ENCODE measurements at places on chromosomes 1 and 21.

- no peak for DNase-seq
Observed at GRCh38 chr21:15804247-15805005, 74.6 kb downstream of the USP25 start.

DNA sequence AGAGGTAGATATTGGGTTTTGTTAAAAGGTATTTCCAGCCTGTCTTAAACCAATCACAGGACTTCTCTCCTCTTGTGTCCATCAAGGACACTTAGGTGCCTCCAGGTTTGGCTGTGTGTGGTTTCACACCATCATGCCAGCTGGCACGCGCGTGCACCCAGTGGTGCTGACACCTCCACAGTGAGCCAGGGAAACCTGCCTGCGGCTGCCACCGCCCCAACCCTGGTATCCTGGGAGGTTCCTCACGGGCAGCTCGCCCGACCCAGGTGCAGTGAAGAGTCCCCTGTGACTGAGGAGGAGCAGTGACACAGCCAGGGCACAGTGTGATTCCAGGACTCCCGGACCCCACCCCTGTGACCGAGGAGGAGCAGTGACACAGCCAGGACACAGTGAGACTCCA is 13.2 kb upstream of the COL6A2 start:
- no peak for DNase-seq

GRCh38 chr1:68442822-68443556 is 6.8 kb downstream of the RPE65 start:
- DNase-seq, result peak; percentile 87

- peak; percentile 34 for DNase-seq
Observed at GRCh38 chr1:35544976-35545375, 12.2 kb downstream of the KIAA0319L start.

DNA sequence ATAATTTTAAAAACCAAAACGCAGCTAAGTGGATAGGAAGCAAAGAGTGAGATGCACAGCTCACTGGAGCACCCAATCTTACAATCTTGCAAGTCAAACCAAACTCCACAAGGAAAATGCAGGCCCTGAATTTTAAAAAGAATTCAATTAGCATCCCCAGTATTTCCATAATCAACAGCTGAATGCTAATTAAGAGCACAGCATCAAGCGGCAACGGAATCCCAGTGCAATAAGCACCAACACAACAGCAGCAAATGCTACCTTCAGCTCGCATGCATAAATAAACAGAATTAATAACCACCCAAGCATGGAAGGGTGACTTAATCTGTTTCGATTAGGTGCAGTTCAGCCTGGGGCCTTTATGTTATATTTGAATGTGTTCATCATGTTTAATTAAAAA is 142.9 kb downstream of the SLC45A1 start:
- DNase-seq, result no peak

- no peak for DNase-seq
Observed at GRCh38 chr1:111792249-111792648, 36.5 kb downstream of the DDX20 start.

DNA sequence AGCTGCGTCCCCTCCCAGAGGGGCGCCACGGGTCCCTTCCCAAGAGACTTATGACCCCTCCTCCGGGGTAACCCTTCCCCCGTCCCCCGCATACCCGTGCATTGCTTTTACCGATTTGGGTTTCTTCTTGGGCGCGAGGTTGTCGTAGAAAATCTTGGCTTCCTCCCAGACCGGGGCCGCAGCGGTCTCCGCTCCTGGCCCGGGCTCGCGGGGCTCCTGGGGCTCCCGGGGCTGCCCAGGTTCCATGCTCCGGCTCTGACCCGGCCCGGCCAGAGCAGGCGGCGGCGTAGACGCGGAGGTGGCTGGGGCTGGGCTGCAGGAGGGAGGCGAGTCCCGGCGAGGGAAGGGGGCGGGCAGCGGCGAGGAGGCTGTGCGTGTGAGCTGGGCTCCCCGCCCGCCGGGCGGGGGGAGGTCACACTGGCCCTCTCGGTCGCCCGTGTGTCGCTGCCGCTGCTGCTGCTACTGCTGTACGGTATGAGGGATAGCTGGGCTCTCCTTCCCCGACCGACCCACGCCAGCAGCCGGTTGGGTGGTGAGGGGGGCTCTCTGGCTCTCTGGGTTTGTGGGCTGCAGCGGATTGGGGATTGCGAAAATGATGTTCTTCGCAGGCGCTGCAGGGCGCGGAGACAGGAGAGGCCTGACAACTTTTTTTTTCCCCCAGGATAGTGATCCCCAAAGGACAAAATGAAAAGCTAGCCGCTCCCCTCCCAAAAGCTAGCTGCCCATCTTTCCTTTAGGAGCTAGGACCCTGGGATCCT is at the start of gene NT5C1A:
TSS of gene NT5C1A (minus strand) at position 315 of the 758 bp plus-strand sequence. CDS start at position 246, 69 bp downstream.
- peak; percentile 46 for DNase-seq

DNA sequence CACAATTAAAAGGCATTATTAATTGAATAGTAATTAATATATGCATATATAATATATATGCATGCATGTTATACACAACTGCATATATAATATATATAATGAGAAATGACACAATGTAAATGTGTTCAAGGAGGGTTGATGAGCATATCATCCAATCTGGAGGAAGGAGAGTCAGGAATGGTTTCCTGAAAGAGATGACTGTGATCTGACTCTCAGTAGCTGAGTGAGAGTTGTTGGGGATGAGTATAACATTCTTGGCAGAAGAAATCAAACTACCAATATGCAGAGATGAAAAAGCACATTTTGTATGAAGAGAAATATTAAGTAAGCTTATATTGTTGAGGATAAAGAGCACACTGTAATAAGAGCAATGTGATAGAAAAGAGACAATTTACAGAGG is 37.3 kb downstream of the F13B start:
- peak; percentile 74 for DNase-seq

DNA sequence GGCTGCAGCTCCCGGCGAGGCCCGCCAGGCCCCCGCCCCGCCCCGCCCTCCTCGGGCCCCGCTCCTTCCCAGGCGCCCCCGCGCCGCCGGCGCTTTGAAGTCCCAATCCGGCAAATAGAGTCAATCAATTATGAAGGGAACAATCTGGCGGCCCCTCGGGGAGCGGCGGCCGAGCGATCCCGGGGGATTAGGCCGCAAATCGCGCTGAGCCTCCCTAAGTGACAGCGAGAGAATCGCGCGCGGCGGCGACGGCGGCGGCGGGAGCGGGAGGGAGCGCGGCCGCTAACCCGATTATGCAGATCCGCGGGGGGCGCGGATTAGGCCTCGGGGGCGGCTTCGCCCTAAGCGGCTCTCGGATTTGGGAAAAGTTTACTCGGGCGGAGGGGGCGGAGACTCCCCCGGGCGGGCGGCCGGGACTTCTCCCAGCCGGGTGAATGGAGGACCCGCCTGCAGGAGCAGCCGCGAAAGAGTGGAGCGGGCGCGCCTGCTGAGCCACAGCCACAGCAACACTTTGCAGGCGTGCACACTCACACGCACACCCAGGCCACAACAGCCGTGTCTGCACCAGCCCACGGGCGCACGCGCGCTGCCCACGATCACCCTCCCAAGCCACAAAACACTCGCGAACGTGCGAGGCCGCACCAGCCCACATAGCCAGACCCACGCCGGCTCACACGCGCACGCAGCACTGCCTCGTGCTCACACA is 23.0 kb upstream of the DMBX1 start:
- peak; percentile 58 for DNase-seq

- DNase-seq, result no peak
Observed at GRCh38 chr1:181178241-181178879, 89.9 kb downstream of the IER5 start.

DNA sequence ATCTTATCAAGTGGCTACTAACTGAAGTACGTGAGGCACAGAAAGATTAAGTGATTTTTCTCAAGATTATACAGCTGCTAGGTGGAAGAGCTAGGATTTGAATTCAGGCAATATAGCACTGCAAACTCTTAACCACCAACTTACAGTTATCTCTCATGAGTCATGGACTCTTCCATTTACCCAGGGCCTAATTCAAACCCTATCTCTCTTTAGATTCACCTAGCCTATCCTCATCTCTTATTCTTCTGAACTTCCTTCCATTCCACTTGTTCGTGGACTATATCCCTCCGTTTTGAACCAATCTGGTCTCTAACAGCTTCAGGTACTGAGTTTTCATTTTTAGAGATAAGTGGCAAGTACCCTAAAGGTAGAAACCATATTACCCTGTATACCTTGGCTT is 92.8 kb upstream of the DMRTA2 start:
- no peak for DNase-seq

DNA sequence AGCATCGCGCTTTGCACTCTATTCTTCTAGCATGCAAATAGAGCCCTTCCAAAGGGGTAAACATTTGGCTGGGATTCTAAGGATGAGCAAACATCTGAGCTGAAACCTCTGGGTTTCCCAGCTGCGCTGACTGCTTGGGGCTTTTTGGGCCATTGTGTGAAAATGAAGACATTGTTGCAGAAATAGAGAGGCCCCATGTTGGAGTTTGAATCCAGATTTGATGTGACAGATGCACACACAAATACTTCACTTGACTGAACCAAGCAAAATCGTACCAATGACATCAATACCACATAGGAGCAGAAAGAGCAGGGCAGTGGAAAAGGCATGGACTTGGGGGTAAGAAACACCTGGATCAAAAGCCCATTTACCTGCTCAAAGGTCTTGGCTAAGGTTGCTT is 144.6 kb upstream of the HMGB4 start:
- DNase-seq, result no peak

- peak; percentile 82 for DNase-seq
Observed at GRCh38 chr1:33055210-33056008, 18.7 kb upstream of the AK2 start.

DNA sequence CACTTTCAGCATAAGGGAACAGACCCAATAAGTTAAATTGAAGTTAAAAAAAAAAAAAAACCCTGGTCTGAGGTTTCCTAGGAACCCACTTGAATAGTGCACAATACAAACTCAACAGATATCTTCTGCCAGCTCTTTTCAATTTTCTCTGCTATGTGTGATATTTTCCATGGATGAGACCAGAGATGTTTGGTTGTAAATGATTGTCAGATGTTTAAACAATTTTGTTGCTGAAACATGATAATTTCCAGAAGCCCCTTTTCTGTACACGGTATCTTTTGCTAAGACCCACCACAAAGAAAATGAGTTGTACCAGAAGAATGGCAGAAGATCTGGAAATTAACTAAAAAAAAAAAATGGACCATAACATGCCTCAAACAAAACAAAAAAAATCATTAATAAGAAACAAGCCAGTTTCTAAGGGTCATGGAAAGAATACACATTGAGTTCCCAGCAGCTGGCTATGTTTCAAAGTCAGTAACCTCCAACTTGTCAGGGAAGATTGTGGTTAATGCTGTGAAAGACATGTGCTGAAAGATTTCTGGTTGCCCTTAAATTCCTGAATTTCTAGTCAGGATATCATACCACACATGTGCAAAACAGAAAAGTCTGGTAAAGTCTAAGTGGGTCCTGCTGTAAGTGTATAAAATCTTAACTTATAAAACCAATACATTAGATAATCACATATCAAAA is 35.6 kb upstream of the MGST3 start:
- peak; percentile 54 for DNase-seq

GRCh38 chr1:107413951-107414350 is 273.1 kb downstream of the NTNG1 start:
- peak; percentile 59 for DNase-seq

DNA sequence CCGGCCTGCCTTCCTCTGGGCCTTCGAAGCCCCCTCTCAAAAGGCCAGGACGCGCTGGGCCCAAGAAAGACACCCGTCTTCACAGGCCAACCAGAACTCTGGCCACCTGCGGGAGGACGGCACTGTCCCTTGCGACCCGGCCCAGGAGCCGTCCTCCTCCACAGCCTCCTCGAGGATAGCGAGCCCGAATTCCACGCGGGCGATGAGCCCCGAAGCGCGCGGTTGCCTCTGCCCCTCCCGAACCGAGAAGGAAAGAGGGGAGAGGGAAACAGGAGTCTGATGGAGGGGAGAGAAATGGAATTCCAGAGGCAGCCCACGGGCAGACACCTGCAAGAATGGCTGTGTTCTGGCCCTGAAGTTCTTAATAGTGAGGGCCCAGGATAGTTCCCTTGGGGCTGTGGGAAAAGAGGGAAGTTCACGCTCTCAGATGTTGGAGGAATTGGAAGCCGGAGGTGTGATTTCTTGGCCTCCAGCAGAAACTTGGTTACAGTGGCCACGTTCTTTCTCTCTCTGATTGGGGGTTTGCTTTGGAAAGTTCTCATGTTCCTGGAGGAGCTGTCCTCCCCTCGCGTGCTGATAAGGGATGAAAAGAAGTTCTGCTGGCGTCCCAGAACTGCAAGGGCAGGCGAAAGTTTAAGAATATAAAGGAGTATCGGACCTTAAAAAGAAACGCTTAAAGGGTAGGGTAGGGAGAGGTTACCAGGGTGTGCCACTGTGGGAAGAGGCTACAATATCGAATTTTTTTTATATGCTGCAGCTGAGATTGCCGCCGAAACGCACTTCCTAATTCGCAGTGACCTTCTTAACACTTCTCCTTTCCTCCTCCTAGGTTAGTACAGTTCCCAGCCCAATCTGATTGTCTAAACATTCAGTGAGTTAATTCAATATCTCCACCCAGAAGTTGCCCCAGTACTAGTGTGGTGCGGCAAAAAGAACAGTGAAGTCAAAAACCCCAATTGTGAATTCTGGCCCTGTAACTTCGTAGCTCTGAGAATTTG is 5.8 kb upstream of the SLC44A5 start:
- DNase-seq, result peak; percentile 54

Data from GM23248 (cell line).